Caki2 (cell line): ENCODE measurements at places on chromosomes 16 and 17.

DNA sequence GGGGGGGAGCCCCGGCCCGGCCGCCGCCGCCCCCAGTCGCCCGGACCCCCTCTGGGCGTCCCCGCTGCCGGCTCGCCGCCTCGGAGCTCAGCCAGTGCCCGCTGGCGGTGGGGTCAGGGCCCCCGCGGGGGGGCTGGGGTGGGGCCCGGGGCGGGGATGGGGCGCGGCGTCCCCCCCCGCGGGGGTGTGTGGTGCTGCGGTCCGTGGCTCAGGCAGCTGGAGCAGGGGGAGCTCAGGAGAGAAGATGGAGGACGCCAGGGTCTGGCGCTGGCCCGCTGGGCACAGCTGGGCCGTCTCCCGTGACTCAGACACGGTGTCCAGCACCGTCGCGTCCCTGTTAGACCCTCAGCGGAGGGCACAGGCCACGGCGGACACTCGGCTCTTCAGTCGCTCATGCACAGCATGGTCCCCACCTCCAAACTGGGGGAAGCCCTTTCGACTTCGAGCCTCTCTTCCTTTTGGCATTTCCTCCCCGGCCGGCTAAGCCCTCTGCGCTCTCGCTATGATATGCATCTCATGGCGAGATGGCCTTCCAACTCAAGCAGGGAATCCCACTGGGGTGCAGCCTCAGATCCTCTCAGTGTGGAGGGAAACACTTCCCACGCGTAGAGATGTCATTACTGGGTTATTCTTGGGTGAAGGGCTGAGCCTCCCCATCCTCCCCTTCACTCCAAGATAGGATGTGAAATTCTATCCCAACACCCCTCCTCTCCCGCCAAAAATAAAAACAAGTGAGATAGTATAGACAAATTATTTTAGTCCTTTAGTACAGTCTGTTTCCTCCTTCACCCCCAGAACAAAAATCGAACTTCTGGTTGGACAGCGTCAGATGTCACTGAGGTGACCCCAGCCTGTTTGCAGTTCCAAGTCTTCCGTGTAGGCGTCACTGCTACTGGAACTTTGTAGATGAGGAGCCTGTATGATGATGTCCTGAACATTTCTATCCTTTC, 522 bp upstream of the VEZF1 start:
- DNase-seq, result peak; percentile 54

- DNase-seq, result no peak
These were observed 60.5 kb downstream of the TMEM132E start for GRCh38 chr17:34639706-34640425.

- DNase-seq, result no peak
These were observed 6.1 kb downstream of the MINK1 start for GRCh38 chr17:4839221-4839620.

GRCh38 chr16:4373356-4373908, 1.8 kb downstream of the VASN start:
- DNase-seq, result no peak

- DNase-seq, result no peak
These were observed 610.0 kb upstream of the CDH11 start for GRCh38 chr16:65731833-65732232.

- peak; percentile 45 for DNase-seq
These were observed 132.7 kb downstream of the CCDC182 start for GRCh38 chr17:57612202-57613071.

DNA sequence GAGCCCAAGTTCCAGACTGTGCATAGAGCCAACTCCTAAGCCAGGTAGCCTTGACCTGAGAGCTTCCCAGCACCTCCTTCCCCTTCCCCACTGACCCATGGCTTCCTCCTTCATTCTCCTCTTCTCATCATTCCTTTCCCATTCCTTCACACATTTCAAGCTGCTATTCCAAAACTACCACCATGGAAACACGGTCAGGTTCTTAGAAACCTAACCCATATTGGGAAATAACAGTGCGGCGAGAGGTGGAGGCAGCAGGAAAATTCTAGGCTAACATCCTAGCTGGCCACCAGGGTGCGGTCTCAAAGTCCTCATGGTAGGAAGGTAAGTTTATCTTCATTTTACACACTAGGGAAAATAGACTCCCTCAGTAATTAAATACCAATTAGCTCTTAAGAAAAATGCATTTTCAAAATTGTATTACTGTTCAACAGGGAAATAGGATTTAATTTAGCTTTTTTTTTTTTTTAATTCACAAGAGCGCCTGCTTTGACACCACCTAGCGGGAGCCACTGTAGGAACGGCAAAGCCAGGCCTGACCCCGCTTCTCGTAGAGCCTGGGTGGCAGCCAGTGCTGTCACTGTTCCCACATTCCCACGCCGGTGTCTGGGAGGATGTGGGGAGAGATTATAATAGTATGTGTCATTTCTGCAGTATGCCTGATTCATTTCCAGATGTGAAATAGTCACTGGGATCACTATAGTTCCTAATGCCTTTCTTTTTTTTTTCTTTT, 14.0 kb upstream of the SPHK1 start:
- DNase-seq, result peak; percentile 66

DNA sequence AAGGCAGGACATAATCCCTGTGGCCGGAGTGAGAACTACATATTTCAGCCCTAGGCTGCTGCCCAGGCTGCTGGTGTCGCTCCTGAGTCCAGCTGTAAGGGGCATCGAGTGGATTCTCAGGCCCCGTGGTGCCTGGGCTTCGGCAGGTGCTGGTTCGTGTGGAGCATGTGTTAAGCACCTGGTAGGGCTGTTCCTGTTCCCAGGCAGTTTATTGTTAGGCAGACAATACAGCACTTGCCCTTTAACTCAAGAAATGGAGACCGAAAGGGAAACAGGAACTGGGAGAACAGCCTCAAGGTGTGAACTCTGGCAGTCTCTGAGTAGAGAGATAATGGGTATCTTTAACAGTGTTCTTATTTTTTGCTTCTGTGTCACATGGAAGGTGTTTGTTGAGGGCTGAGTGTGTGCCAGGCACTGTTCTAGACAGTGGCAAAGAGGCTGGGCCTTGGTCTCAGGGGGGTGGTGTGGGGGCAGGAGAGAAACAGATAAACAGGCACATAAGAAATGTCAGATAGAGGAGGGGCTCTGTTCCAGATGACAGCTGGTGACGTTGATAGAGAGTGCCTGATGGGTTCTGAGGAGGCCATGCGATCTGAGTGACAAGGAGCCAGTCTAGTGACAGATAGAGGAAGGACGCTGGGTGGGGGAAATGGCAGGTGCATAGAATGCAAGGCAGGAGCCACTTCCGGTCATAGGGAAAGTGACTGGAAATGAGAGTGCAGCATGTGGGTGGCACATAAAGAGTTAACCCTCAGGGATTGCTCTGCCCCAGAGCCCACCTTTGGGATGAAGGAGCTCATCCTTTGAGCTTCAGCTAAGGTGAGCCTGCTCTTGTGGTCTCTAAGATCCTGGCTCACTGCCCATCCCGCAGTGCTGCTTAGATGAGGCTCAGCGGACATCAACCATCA, 33.8 kb downstream of the EPN2 start:
- DNase-seq, result no peak

DNA sequence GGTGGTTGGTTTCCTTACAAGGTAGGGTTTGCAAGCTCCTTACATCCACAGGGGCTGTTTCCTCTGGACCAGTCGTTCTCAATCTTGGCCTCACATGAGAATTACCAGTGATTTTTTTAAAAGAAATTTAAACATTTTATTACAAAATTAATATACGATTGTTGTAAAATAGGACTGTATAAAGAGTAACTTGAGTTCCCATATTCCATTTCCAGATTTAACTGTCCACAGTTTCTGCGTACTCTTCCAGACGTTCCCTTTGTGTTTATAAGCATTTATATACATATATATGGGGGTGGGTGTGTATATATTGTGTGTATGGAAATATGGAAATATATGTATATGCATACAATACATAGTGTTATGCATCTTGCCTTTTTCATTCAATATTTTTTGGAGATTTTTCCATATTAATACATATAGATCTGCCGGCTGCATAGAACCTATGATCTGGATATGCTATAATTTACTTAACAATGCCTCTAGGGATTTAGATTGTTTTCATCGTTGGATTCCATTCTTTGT, 31.5 kb downstream of the HLF start:
- DNase-seq, result no peak

GRCh38 chr17:61784510-61784909, 78.8 kb downstream of the BRIP1 start:
- DNase-seq, result no peak

GRCh38 chr16:20753727-20754126, 10.1 kb upstream of the ACSM3 start:
- no peak for DNase-seq

DNA sequence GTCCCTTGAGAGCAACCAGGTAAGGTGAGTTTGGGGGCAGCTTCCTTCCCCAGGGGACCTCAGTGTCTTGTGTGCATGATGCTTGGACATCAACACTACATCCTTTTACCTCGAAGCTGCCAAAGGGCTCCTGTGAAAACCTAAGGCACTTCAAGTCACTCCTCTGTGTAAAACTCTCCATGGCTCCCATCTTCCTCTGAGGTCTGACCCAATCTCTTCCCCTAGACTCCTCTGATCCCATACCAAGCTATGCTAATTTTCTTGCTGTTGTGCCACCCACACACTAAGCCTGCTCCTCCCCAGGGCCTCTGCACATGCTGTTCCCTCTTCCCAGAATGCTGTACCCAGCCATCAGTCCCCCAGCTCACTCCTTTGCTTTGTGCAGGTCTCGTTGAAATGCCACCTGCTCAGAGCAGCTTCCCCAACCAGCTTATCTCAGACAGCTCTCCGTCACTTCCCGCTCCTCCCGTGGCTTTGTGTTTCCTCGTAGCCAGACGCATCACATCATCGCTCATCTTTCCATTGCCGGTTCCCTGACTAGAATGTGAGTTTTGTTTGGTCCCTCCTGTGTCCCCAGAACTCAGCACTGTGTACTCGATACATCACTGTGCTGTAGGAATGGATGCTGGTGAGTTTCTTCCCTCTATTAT, 78.4 kb downstream of the CNGB1 start:
- no peak for DNase-seq

DNA sequence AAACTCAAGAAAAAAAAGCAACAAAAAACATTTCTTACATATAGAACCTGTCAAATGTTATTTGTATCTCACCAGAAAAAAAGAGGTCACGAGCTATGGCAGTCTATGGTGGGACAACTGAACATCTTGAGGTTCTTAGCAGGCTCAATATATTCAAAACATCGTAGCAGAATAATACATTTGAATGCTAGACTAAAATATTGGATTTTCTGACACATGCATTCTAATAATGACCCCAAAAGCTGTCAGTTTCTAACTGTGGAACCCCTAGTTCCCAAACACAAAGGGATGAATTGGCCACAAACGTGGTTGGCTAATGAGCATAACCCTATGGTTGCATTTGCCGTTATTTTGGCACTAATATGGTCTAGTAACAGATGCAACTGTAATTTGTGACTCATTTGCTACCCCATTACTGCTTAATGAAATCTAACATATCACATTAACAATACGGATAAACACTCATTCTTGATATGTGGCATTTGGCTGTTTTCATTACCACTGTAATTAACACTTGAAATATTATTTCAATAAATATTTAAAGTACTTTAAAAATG, 81.2 kb downstream of the TOX3 start:
- DNase-seq, result no peak

GRCh38 chr17:41772218-41772585, 14.3 kb downstream of the JUP start:
- no peak for DNase-seq

DNA sequence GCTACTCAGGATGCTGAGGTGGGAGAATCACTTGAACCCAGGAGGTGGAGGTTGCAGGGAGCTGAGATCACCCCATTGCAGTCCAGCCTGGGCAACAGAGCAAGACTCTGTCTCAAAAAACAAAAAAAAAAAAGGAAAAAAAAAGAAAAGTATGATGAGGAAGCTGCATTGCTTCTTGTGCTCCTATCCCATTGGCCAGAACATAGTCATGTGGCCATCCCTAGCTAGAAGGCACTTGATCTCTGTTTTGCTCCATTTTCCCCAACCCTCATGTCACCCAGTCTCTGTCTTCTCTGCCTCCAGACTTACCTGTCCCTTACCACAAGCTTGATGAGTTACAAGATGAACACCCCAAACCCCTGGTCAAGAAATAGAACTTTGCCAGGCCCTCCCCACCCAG, 112.7 kb upstream of the TMEM97 start:
- no peak for DNase-seq

DNA sequence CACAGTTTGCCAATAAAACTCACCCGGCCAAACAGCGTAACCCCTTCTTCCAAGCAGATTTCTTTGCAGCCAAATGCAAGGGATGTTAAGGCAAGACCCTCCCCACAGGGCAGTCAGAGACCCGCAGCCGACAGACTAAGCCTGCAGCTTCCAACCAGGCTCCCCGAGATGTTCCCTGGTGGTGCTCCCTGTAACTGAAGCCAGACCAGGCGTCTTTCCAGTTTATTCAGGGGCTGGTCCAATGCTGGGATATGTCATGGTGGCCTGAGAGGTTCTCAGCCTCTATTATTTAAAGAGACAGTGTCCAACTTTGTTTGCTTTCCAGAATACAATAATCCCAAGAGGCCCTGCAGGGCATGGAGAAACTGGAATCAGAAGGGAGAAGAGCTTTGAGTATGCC, at the start of gene PMP22:
Gene PMP22, minus strand, starts transcription at position 196 of the 400 bp plus-strand sequence. CDS start 4,599 bp downstream, outside the sequence.
- no peak for DNase-seq

GRCh38 chr17:36722121-36722902, 120.9 kb downstream of the MRM1 start:
- DNase-seq, result no peak

DNA sequence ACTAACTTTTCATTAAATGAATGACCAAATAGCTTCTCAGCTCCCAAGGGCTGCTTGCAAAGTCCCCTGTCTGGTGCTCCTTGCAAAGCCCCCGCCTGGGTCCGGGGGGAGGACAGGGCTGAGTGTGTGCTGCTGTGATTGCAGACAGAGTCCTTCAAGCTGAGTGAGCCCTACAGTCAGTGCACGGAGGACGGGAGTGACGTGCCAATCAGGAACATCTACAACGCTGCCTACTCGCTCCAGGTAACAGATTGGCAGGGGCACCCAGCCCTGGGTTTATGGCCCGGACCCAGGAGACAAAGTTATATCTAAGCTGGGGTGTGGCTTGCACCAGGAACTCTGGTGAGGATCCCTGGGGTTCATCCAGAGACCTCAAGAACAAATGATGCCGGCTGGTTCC, 27.1 kb downstream of the SCNN1G start:
- no peak for DNase-seq

DNA sequence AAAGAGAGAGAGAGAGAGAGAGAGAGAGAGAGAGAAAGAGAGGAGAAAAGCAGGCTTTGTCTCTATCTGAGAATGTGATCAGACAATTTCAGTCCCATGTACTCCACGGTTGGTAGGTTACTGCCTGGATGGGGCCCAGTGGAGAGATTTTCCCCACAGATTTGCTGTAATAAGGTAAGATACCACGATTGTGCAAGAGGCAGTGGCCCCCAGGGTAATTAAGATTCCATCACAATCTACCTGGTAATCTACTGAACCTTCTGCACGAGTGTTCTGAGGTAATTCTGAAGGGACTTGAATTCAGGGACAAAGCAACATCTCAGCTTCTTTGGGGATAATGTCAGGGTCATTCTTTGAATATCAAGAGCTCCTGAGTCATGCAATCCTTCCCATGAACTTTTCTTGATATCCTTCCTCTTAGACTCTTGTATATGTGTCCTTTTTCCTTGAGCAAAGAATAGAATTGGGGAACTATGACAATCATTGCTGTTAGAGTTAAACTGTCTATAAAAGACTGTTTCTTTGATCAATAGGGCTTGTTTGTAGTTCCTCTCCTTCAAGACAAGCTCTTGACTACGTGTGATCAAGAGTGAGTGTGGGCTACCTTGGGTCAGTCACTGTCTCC, 306.6 kb downstream of the MAF start:
- no peak for DNase-seq

GRCh38 chr17:59361916-59362810, 30.7 kb downstream of the YPEL2 start:
- peak; percentile 99 for DNase-seq
